ENCODE measurements at places on chromosomes 3 and 15.

GRCh38 chr15:78979456-78980320 is 34.8 kb upstream of the CTSH start:
- no peak for DNase-seq

DNA sequence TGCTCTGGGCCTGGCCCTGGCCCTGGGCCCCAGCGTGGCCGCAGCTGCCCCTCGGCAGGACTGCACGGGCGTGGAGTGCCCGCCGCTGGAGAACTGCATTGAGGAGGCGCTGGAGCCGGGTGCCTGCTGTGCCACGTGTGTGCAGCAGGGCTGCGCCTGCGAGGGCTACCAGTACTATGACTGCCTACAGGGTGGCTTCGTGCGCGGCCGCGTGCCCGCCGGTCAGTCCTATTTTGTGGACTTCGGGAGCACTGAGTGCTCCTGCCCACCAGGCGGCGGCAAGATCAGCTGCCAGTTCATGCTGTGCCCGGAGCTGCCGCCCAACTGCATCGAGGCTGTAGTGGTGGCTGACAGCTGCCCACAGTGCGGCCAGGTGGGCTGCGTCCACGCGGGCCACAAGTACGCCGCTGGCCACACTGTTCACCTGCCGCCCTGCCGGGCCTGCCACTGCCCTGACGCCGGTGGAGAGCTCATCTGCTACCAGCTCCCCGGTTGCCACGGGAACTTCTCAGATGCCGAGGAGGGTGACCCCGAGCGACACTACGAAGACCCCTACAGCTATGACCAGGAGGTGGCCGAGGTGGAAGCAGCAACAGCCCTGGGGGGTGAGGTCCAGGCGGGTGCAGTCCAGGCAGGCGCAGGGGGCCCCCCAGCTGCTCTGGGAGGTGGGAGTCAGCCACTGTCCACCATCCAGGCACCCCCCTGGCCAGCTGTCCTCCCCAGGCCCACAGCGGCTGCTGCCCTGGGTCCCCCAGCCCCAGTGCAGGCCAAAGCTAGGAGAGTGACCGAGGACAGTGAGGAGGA is 21.7 kb downstream of the FBLN2 start:
- DNase-seq, result no peak

GRCh38 chr15:73956743-73957135 is 30.5 kb downstream of the LOXL1 start:
- DNase-seq, result no peak

GRCh38 chr3:42063888-42064287 is 27.3 kb upstream of the TRAK1 start:
- no peak for DNase-seq

DNA sequence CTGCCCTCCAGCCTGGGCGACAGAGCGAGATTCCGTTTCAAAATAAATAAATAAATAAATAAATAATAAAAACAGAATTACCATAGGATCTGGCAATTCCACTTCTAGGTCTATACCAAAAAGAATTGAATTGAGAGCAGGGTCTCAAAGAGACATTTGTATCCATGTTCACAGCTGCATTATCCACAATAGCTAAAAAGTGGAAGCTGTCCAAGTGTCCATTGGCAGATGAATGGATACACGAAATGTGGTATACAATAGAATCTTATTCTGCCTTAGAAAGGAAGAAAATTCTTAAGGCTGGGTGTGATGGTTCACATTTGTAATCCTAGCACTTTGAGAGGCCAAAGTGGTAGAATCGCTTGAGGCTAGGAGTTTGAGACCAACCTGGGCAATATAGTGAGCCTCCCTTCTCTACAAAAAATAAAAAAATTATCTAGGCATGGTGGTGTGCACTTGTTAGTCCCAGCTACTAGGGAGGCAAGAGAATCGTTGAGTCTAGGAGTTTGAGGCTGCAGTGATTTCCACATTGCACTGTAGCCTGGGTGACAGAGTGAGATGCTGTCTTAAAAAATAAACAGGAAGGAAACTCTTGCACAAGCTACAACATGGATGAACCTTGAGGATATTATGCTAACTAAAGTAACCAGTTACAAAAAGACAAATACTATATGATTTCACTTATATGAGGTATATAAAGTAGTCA is 24.2 kb downstream of the PFKFB4 start:
- no peak for DNase-seq

DNA sequence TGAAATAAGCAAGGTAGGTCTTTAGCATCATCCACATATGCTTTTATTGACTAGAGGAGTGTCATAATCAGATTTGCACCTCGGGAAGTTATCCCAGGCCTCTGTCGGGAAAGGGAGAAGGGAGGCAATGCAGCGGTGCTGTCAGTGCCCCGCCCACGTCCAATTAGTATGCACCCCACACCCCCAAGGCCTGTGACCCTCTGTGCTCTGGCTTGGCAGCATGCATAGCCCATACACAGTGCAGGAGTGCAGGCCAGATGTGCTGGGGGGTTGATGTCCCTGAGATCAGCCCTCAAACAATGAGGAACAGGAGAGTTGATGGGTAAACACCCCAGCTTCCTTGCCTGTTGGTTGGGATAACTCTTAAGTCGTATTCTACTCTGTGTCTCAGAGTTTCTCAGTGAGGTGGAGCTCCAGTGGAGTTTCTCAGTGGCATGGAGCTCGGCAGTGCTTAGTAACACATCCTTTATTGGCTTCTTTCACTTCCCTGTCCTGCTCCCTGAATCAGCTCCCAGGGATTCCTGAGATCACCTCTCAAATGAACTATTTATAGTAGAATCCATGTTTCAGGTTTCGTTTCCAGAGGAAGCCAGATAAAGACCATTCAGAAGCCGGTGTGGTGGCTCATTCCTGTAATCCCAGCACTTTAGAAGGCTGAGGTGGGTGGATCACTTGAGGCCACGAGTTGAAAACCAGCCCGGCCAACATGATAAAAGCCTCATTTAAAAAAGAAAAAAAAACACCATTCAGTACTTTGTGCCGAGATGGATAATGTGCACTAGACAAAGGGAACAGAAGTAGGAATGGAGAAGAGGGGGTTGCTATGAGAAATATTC is 26.7 kb upstream of the NDUFB4 start:
- no peak for DNase-seq

DNA sequence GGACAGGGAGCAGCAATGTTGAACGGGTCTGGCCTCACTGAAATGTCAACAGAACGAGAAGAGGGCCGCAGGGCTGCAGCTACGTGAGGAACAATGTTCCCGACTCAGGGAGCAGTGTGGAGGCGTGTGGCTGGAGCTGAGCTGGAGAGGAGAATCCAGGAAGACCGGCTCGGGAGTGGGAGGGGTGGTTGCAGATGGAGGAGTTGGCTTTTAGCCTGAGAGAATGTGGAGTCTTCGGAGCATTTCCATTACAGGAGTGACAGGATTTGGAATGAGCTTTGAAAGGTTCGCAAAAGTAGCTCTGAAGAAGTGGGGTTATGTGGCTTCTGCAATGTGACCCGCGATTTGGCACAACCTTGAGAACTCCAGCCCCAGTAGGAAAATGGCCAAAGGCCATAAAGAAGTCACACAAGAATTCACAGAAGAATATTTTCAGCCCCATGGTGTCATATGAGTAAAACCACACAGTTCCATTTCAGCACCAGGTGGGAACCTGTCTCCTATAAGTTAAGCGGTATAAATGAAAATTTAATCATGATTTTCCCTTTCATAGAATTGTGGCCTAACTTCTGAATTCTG is 78.8 kb upstream of the NSMCE3 start:
- no peak for DNase-seq

- no peak for DNase-seq
Observed at GRCh38 chr3:69665026-69665737, 74.1 kb upstream of the MITF start.

- DNase-seq, result peak; percentile 33
Observed at GRCh38 chr15:70096215-70097062, 1.3 kb downstream of the TLE3 start.

DNA sequence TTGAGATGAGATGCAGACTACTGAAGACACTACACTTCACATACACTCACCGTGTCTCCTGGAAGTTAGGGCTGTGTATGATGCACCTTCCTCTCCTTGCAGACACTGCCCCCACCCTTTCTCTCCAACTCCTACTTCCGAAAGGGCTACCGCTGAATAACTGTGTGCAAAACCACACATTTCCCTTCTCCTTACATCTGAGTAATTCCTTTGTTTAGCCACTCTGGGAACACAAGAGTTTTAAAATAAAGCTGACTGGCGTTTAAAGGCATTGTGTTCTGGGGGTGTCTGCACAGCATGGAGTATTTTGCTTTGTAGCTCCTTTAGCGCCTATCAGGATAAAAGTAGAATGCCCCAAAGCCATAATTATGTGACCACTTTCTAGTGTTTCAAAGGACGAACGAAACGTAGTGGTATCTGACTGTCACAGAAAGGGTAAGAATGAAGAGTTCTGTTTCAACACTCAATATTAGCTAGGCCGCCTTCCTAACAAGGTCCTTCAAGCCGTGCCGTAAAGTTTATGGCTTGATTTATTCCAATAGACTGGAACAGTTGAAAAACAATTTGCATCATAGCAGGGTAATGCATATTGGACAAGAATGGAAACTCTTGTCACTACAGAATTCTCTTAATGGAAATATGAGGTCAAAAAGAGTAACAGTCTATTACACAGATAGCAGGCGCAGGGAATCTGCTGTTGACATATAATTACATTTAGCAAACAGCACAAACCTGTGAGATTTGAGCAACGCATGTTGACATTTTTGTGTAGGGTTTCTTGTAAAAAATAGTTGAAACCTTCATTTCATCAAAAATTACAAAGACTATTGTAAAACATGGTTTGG is 619.9 kb downstream of the FOXP1 start:
- DNase-seq, result no peak

- DNase-seq, result no peak
Observed at GRCh38 chr15:78565951-78566774, 843 bp downstream of the CHRNA5 start.

DNA sequence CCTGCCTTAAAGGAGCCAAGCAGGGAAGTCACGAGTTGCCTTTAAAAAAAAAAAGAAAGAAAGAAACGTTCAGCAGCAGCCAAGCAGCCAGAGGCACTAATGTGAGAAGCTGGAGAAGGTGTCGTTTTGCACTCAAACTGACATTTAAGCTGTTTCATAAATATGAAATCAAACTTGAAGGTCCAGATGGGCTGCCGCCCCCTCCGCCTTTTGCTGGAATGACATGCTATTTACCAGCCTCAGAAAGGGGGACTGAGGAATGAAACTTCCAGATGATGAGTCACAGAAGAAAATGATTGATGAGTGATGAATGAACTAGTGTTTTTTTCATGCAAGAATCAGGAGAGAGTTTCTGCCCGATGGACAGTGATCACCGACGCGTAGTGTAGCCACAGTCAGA is 396.8 kb downstream of the IGSF11 start:
- no peak for DNase-seq

GRCh38 chr3:86381247-86381646 is 609.7 kb downstream of the VGLL3 start:
- DNase-seq, result no peak

- DNase-seq, result no peak
Observed at GRCh38 chr15:69092159-69092558, 68.3 kb upstream of the GLCE start.

- peak; percentile 50 for DNase-seq
Observed at GRCh38 chr3:184314700-184315542, 515 bp downstream of the EIF4G1 start.

- no peak for DNase-seq
Observed at GRCh38 chr15:92075764-92076163, 222.3 kb downstream of the SLCO3A1 start.

DNA sequence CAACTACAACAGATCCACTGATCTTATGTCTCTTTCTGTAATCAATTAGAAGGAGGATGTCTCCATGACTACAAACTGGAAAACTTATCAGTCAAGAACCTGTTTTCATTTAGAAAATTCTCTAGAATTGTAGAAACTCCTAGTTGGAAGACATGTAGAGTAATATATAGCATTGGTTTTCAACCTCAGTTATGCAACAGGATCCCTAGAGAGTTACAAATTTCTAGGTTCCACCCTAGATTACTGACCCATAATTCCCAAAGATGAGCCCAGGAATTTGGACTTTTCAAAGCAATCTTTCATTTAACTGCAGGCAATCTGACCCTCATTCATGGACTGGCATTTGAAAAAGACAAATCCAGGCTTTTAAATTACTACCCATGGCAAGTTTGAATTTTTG is 116.9 kb upstream of the RAP2B start:
- DNase-seq, result no peak

DNA sequence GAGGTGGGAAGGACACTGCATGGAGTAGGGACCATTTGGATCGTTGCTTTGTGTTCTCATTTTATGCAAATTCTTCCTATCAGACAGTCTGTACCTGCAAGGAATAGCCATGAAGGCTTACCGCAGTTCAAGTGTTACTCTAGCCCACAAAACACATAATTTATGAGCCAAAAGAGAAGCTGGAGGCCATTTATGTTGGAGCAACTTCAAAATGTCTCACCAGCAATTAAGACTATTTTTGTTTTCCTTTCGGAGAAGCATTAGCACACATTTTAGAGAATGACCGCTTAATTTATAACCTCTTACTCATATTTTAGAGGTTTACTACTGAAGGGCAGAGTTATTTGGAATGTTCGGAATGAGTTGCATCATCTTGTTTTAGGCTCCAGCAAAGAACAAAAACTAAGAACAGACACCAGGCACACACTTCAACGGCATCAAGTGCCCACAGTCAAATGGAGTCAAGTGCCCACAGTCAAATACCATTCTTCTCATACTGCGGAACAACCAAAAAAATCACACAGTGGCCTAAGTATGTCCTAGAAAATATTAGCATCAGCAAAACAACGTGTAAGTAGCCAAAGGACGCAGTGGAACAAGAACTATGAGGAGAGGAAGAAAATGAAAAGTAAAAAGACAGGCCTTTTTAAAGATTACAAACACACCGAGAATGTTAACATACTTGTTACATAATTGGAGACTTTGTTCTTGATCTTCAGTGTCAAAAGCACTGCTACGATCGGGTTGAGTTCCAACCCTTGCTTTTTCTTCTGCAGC is 17.5 kb upstream of the GOLGA8J start:
- no peak for DNase-seq

DNA sequence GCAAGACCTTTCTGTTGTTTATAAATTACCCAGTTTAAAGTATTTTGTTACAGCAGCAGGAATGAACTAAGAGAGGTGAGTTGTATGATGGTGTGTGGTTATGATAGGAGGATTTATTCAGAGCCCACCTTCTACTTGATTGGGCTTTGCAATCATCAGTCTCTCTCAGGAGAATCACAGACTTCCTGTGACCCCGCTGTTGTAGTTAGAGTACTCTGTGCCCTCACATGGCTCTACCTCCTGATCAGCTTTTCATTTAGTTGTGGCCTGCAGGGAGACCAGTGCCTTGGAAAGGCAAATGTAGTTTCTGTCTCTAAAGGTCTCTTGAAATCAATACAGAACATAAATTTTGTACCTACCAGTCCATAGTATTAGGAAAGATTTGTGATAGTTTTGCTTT is 7.6 kb upstream of the P2RY14 start:
- DNase-seq, result no peak

All from activated CD4-positive, alpha-beta T cell treated with anti-CD3 and anti-CD28 coated beads for 1 hour (primary cell).